ENCODE measurements at places on chromosomes 4 and X.

GRCh38 chr4:19372390-19372789, 879.3 kb upstream of the SLIT2 start:
- no peak for DNase-seq

DNA sequence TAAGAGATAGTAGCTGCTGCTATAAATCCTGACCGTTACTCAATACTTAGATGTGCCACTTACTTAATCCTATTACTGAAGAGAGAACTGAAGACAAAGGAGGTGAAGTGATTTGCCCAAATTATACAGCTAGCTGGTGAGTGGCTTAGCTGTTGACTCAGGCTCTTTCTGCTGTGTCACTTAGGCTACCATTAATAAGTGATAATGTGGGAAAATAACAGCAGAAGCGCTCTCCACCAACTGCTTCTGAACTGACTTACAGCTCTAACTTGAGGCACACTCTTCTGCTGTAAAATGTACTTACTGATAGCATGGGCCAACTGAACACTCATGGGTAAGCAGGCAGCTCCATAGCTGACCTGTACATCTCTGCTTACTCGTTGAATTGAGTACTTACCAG, 7.5 kb upstream of the KLHL5 start:
- DNase-seq, result no peak

DNA sequence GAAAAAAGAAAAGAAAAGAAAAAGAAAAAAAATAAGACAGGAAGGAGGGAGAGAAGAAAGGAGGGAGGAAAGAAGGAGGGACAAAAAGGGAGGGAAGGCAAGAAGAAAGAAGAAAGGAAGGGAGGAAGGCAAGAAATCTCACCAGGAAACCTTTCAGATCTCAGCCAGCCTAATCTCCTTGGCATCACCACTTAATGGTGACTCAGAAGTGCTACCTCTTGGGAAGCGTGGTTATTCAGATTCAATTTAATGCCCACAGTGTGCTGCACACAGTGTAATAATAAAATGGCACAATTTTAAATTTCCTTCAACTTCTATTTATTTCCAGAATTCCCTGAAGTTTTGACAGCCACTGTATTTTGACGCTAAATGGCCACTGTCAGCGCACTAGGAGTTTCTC, 50.3 kb downstream of the DKK2 start:
- DNase-seq, result no peak

- DNase-seq, result no peak
Measured at GRCh38 chrX:112814496-112814895, 26.1 kb downstream of the AMOT start.

DNA sequence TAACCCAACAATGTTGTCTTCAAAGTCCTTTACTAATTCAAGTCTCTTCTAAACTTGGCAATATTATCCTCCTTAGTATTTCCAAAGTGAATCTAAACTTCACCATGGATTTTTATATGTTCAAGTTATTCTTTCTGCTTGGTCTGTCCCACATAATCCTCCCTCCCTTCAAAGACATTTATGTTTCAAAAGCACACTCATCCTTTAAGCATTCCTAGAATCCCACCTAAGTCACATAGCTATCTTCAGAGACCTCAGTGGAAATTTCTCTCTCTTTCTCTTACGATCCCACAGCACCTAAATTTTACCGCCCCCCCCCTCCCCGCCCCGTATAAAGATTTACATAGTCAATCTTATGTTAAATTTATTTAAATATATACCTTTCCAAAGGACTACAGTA, 314.9 kb upstream of the GRIA3 start:
- no peak for DNase-seq

DNA sequence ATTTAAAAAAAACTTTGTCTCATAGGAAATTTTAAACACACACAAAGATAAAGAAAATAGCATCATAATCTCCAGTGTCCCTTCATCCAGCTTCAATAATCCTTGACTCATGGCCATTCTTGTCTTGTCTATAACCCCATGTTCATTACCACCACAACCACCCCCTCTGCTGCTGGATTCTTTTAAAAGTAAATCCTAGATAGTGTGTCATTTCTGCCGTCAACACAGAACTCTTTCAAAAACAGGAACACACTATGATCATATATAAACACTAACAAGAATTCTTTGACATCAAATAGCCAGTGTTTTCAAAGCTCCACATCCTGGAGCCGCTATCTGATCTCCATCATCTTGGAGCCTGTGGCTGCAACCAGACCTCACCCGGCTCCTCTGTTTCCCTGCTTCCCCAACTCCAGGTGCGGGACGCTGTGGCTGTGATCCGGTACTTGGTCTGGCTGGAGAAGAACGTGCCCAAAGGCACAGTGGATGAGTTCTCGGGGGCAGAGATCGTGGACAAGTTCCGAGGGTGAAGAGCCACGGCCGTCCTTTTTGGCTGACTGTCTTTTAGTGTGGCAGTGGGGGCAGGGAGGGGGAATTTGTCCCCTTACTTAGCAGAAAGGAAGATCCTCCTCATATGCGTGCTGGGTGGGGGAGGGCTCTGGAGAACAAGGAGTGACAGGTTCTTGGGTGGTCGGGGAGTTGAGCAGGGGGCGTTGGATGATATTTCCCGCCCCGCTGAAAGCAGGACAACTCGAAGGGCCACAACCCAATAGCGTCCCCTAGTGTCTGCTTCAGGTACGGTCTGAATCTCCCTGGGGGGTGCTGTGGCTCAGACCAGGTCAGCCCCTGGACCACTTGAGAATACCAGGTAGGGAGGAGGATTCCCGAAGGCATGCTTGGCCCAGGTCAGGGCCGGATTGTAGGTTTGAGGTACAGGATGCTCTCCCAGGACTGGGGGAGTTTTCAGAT, 15.6 kb downstream of the XPNPEP2 start:
- no peak for DNase-seq

GRCh38 chr4:185712350-185713024, 99.5 kb downstream of the SORBS2 start:
- DNase-seq, result no peak

- no peak for DNase-seq
Measured at GRCh38 chrX:118637997-118638396, 89.4 kb upstream of the IL13RA1 start.

- DNase-seq, result no peak
Measured at GRCh38 chr4:124423160-124423559, 289.4 kb downstream of the ANKRD50 start.

DNA sequence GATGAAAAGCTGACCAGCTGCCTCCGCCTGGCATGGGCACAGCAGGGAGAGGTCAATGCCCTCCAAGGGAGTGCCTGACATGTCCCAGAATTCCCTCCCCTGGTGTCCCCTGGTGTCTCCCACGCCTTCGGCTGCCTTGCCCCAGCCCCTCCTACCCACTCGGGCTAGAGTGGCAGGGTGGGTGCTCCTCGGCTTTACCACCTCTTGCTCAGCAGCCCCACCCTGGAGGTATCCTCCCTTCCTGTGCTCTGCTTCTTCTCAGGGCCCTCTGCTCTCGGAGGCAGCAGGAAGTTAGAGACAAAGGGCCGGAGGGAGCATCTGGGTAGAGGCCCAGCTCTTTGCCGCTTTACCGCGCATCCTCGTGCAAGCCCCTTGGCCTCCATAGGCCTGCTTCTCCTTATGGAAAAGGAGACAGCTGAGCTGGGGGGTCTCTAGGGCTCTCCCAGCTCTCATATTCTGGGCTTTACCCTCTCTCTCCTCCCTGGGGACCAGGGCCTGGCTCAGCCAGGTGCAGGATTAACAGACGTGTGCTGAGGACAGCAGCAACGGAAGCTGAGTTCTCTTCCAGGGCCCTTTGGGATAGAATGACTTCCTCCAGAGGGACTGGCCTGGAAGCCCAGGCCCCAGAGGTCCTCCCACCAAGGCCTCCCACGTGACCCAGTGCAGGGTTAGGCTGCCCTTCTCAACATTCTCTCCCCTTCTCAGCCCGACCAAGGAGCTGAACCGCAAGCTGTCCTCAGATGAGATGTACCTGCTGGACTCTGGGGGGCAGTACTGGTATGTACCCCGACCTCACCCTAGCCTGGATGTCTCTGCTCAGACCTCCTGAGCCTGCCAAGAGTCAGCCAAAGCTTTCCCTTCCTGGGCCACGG, 17.2 kb downstream of the XPNPEP2 start:
- DNase-seq, result no peak

DNA sequence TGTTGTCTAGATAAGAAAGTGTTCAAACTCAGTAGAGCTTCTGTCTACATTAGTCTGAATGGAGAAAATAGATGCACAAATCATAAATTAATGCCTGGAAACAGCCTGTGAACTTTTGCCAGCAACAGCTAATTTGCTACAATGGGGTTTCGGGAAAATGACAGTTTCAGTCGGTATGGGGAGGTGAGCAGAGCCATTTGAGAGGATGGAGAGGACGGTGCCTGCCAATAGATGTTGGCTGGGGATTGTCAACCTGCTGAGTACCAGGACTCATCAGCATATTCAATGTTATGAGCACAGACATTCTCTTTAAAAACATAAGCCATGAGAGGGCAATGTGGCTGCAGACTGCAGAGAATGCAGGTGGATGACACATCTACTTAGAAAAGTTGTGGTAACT, 230.3 kb upstream of the PCDH18 start:
- no peak for DNase-seq

DNA sequence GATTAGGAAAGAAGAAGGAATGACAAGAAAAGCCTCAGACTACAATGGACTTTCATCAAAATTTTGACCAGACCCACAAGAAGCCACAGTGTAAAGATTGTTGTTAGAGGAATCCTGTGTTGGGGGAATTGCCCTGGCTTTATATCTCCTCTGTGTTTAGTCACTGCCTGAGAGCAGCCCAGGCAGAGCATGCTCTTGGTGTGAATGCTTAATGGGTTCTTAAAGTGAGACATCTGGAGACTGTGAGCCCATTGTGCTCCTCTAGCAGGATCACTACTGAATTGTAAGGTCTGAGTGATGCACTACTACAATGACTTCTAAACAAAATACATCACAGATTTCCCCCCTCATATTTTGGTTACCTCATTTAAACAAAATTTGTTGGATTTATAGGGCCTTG, 1860.5 kb upstream of the ADGRL3 start:
- no peak for DNase-seq

DNA sequence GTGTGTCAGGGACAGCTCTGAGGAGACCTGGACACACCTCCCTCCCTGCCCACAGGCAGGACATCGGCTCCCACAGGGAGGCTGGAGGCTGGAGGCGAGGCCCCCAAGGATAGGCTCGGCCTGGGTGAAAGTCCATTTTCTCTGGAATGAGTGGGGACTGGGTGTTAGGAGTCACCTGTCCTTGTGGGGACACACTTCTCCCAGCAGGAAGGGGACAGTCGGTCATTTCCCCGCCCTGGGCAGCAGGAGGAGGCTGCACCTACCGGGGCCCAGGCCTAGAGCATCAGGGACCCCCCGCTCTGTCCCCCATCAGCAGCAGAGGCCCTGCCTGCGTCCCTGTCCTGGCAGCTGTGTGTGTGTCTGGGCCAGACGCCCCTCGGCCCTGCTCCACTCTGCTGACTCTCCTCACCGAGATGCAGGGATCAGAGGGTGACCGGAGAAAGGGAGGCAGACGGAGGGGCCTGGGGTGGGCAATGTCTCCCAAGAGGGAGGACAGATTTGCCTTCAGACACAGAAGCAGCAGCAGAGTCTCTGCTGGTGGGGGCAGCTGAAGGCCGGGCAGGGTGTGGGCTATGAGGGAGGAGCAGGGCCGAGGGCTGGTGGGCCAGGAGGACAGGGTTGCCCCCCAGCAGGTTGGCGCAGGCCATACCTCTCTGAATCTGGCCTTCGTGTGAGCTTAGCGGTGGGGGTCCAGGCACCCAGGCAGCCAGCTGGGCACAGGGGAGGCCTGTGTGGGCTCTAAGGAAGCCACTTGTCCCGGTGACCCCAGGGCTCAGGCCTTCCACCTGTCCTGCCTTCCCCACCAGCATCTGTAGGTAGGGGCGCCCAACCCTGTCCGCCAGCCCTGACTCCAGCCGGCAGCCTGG, 125.7 kb upstream of the NKX1-1 start:
- DNase-seq, result no peak

DNA sequence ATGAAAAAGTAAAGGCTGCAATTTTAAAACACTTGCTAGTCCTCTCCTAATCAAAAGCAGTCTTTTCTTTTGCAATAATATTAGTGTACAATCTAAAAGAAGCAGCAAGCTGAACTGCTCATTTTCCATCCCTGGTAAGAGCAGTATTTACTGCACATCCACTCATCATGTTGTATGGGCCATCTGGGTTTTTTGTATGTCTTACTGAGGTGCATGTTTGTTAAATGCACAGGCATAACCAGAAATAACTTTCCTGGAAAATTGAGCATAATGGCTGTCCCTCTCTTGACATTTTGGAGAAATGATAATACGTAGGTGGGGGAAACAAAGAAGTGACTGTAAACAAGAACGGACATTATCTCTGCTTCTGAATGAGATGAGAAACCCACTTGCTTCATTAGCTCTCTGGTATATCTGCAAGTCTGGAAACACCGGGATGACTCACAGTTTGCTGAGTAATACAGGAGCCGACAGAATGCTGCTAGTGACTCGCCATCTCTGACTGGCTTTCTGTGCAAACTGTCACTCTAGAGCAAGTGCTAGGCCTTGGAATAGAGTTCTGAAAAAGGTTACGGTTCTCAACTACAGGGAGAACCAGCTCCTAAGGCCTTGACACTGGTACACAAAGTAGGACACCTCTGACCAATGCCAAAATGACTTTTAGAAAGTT, 85.7 kb upstream of the MTM1 start:
- no peak for DNase-seq

GRCh38 chrX:51893931-51894696, 691 bp downstream of the MAGED1 start:
- DNase-seq, result peak; percentile 68

DNA sequence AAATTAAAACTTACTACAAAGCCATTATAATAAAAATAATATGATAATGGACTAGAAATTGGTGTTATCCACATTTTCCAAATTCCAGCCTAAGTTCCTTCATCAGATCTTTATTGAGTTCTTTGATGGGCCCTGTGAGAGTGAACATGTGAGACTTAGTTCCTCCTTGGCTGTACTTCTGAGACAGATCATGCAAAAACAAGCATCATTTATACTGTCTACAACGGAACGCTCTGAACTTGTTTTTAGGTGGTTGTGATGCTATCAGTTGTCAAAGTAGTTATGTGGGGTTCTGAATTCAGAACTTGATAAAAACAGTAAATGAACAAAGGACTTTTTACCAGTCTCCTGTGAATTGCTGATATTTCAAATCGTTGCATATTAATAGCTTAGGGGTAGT, 48.9 kb downstream of the JADE3 start:
- no peak for DNase-seq

DNA sequence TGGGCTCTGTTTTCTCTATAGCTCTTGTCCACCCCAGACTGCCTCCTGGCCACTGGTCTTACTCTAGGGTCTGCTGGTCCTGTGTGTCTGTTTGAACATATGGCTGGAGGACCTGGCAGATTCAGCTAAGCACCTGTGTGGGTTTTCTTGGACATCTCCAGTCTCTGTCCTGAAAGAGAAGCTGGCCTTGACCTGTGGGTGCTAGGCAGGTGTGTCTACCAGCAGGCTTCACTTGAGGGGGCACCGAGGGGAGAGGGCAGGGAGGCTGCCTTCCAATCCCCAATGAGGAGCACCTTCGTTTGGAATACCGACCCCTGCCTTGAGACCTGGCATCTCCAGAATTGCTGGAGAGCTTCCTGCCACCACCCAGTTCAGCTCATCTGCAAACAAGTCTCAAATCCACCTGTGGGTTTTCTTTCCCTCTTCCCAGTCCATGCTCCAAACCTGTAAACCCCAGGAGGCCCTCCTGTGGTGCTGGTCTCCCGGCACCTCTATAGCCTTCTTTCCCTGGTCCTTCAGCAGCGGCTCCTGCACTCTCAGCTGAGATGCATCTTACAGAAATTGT, 45.2 kb downstream of the HTRA3 start:
- peak; percentile 49 for DNase-seq

- no peak for DNase-seq
Measured at GRCh38 chr4:64766565-64766964, 357.3 kb upstream of the TECRL start.
